ENCODE measurements at places on chromosomes 16 and 17. TPM values are rescaled to one million over a fixed set of nuclear protein-coding genes. Genes with fewer than 3 reads are reported as not detected.

- no peak overlapping the region for H3K4me3 ChIP-seq
- no peaks in the 10 kb centered on the region for H3K4me1 ChIP-seq
These were observed 15.1 kb downstream of the FA2H start for GRCh38 chr16:74759564-74759963.

GRCh38 chr17:77842528-77843147 is 115.9 kb upstream of the TNRC6C start:
- no peak overlapping the region for H3K4me3 ChIP-seq
- no peak overlapping the region for H3K27ac ChIP-seq
- DNase-seq: no peak
- H3K4me1 ChIP-seq: peaks cover 20% of the 10 kb centered on the region
- no peaks in the 10 kb centered on the region for H3K27me3 ChIP-seq

DNA sequence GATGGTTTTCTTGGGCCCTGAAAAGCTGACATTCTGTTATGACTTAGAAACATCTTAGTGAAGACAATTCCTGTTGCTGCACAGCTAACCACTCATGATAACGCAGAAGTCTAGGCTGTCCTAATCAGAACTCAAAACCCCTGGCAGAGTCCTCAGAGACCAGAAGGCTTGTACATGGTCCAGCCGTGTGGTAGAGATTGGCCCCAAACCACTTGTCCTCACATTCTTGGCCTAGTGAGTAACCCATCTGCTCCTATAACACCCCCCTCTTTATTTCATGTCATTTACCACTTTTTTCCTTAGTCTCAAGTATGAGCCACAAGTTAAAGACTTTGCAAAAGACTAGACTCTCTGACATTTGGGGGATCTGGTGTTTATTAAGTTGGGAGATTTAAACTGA is 116.5 kb upstream of the ADAMTS18 start:
- H3K4me1 ChIP-seq: no peaks in the 10 kb centered on the region
- no peak for DNase-seq
- H3K27me3 ChIP-seq: peaks cover 17% of the 10 kb centered on the region
- H3K36me3 ChIP-seq: no peaks in the 10 kb centered on the region

DNA sequence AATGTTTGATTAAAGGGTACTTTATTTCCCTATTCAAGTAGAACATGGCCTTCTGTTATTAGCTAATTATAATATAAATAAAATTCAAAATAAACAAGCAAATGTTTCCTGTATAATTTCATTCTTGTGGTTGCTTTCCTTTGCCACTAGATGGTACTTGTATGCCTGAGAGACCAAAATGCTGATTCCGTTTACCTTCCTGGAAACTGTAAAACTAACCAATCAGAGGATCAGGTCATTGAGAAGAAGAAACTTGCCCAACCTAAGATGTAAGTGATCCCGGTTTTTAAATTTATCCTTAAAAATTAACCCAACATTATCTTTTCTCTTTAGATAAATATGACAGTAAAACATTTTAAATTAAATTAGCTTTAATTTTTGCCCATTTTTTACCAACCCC is 8.1 kb upstream of the ABCA5 start:
- H3K27ac ChIP-seq: no peak overlapping the region
- peak; percentile 51 for DNase-seq
- H3K4me1 ChIP-seq: no peaks in the 10 kb centered on the region
- no peaks in the 10 kb centered on the region for H3K27me3 ChIP-seq
- H3K4me3 ChIP-seq: no peak overlapping the region

DNA sequence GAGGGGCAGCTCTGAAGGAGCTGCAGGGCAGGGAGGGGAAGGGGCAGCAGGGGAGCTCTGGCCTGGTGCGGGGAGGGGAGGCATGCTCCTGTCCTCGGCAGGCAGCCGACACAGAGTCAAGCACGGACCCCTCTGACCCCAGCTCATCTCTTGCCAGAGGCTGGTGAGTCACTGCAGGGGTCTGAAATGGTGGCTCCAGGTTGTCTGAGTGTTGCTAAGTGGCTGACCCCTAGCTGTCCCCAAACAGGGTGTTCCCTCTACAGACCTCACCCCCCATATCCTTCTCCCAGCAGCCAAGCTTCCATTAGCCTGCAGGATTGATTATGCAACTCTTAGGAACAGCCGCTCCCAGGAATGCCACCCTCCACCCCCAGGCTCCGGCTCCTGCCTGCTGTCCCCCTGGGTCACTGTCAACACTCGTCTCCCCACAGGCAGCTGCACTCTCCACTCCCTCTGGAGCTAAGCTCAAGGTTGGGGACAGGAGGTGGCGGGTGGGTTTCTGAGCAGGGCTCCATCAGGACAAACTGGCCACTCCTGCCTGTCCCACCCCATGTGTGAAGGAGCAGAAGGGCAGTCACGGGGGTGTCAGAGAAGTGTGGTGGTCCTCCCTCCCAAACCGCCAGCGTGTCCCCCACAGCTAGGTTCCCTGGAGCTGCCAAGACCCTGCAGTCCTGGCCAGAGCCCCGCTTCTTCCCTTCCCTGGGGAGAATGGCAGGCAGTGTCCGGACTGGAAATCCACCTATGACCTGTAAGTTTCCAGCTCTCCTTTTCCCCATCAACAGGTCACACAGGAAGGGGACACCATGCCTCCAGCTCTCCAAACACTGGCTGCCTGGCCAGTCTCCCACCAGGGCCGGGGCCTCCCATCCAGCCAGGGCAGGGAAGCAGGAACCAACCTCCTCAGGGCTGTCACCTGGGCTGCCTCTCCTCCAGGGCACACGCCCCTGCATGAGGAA is 1.0 kb downstream of the MYLK3 start:
- no peak overlapping the region for H3K27ac ChIP-seq
- DNase-seq: no peak
- H3K36me3 ChIP-seq: no peaks in the 10 kb centered on the region
- H3K4me3 ChIP-seq: no peak overlapping the region
- H3K27me3 ChIP-seq: no peaks in the 10 kb centered on the region

- no peaks in the 10 kb centered on the region for H3K27me3 ChIP-seq
- peak; percentile 85 for DNase-seq
- peak overlapping the region; percentile 73 for H3K4me3 ChIP-seq
- peak overlapping the region; percentile 92 for H3K27ac ChIP-seq
These were observed 1.1 kb upstream of the TFAP4 start for GRCh38 chr16:4273858-4274311.

GRCh38 chr16:31354394-31355291 is at the start of gene ITGAX:
TSS of gene ITGAX (plus strand) at chr16:31355176. CDS start at chr16:31355255, 79 bp downstream.
- no peak within 1 kb of the TSS for H3K27ac ChIP-seq
- DNase-seq: peak; percentile 41
- H3K4me3 ChIP-seq: no peak within 1 kb of the TSS

- DNase-seq: peak; percentile 58
- no peak overlapping the region for H3K4me3 ChIP-seq
- H3K27ac ChIP-seq: peak overlapping the region; percentile 33
- H3K4me1 ChIP-seq: peaks cover 28% of the 10 kb centered on the region
- no peaks in the 10 kb centered on the region for H3K27me3 ChIP-seq
These were observed 123.6 kb downstream of the CMIP start for GRCh38 chr16:81567987-81568748.

DNA sequence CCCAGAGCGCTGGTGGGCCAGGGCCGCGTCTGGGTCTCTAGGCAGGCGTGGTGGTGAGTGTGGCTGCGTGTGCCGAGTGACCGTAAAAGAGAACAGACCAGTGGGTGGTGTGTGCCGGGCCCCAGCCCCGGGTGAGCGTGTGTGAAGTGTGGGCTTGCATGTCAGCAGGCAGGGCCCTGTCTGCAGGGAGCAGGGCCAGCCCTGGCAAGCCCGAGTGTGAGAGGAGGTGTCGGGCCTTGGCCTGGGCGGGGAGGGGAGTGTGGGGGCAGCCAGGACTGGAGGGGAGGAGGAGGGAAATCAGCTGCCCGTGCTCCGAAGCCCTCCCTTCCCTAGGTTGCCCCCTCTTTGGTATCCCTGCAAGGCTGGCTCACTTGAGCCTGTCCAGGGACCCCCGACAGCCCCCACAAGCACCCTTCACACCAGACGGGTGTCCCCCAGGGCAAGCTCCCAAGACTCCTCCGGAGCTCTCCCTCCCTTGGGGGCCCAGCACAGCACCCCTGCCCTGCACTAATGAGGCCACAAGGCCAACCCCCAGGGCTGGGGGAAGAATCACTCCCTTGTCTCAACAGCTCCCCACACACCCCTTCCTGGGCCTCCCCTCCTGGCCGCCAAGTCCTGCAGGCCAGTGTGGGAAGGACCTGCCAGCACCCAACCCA is 1.9 kb downstream of the USH1G start:
- H3K4me3 ChIP-seq: no peak overlapping the region
- DNase-seq: no peak

GRCh38 chr17:72264682-72265405 is 144.0 kb downstream of the SOX9 start:
- peaks cover 9% of the 10 kb centered on the region for H3K27me3 ChIP-seq
- DNase-seq: no peak
- H3K36me3 ChIP-seq: no peaks in the 10 kb centered on the region

DNA sequence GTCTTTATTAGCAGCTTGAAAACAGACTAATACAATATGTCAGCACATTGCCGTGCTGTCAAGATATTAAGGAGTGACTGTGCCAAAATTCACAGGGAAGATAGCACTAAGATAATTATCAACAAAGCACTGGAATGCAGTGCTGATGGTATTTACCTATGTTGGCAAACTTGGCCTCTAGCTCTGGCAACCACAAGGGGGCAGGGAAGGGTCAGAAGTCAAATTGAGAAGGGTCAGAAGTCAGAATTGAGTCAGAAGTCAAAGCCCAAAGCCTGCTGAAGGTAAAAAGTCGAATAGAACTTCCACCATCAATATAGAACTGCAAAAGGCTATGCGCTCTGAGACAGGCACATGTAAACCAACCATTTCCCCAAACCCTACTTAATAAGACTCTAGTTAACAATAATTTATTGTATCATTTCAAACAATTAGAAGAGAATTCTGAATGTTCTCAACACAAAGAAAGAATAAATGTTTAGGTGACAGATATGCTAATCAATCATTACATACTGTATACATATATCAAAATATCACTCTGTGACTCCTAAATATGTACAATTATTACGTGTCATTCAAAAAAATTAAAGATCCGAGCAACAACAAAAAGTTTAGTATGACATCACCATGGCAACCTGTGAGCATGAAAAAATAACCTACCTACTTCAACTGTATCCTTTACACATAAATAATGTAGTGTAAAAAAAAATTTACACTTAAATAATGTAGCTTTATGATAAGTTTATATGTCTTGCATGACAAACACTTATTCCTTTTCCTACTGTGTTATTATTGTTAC is 916.1 kb downstream of the KCNJ2 start:
- H3K4me1 ChIP-seq: no peaks in the 10 kb centered on the region
- H3K27me3 ChIP-seq: no peaks in the 10 kb centered on the region
- H3K36me3 ChIP-seq: no peaks in the 10 kb centered on the region

DNA sequence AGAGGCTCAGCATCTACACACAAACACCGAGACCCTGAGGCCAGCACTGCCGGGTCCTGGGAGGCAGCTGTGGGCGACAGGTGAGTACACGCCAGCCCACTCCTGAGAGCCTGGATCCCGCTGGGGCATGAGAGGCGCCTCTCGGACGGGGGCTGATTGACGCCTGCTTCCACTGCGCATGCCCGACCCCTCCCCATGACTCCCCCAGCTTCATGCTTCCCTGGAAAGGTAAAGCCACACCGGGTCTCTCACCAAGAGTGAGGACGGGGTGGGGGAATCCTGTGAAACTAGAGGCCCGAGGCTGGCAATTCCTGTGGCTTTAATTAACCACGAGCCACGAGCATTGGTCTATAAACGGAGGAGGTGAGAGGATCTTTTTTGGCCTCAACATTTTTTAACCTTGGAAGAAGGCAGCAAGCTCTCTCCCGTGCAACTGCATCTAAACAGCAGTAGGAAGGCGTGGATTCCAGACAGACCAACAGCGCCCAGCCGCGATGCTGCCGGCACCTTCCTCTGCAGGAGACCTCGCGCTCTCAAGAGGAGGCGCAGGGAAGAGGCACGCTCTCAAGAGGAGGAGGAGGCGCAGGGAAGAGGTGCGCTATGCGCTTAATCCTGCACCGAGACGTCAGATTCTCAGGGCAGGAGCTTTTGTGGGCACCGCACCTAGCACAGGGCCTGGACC is 71.8 kb upstream of the METRNL start:
- H3K27ac ChIP-seq: no peak overlapping the region
- H3K4me3 ChIP-seq: no peak overlapping the region
- peaks cover 6% of the 10 kb centered on the region for H3K4me1 ChIP-seq
- no peaks in the 10 kb centered on the region for H3K27me3 ChIP-seq
- H3K36me3 ChIP-seq: peaks cover 9% of the 10 kb centered on the region

GRCh38 chr17:73801455-73802100 is 157.3 kb upstream of the SDK2 start:
- no peaks in the 10 kb centered on the region for H3K36me3 ChIP-seq
- DNase-seq: no peak
- no peak overlapping the region for H3K27ac ChIP-seq
- peaks cover 49% of the 10 kb centered on the region for H3K27me3 ChIP-seq

DNA sequence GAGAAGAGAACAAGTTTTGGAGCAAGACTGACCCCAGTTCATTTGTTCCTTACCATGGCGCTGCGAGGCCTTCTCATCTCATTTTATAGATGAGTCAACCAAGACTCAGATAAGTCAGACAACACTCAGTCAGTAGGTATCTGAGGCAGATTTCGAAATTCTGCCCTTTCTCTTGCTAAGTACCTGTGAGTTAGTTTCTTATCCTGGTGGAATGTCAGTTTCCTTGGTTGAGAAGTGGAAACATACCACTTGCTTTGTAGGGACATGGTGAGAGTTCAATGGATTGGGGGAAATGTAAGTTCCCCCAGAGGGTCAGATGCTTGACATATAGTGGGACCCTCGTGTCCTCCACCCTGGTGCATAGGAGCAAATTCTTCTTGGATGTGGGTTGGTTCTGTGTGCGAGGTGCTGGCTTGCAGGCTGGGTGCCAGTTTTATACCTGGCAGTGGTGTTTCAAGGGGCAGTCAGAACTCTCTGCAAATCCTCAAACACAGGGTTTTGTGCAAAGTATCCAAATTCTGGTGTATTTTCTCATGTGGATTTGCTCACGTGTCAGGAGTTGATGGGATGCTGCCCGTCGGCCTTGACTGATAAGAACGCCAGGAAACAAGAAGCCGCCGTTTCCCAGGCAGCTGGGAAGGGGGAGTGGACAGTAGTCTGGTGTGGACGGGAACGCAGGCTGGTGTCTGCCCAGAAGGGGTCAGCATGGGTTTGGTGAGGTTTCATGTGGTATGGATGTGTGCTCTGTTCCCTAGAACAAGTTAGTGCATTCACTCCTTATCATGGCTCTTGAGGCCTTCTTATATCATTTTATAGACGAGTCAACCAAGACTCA is 61.1 kb upstream of the CIBAR2 start:
- H3K27ac ChIP-seq: peak overlapping the region; percentile 58
- no peak overlapping the region for H3K4me3 ChIP-seq
- H3K27me3 ChIP-seq: no peaks in the 10 kb centered on the region
- peak; percentile 53 for DNase-seq

GRCh38 chr17:81401723-81402529 is 6.7 kb downstream of the BAHCC1 start:
- no peaks in the 10 kb centered on the region for H3K27me3 ChIP-seq
- peak overlapping the region; percentile 78 for H3K4me3 ChIP-seq
- H3K27ac ChIP-seq: peak overlapping the region; percentile 99
- peaks cover 84% of the 10 kb centered on the region for H3K4me1 ChIP-seq

C16orf54 gene
- polyA plus RNA-seq: 0.92 TPM

RNF222 gene
- not detected for polyA plus RNA-seq

MYH3 gene
- polyA plus RNA-seq: 1.2 TPM

HBM gene
- not detected for polyA plus RNA-seq

HOXB1 gene
- not detected for polyA plus RNA-seq

NPLOC4 gene
- polyA plus RNA-seq: 24.0 TPM

RAB11FIP4 gene
- polyA plus RNA-seq: 4.7 TPM

ADAMTS18 gene
- polyA plus RNA-seq: not detected
